Activated naive CD8-positive, alpha-beta T cell treated with anti-CD3 and anti-CD28 coated beads for 36 hours (primary cell): ENCODE measurements at places on chromosomes 6 and 20.

GRCh38 chr6:89834884-89835792, 5.5 kb downstream of the CASP8AP2 start:
- DNase-seq: peak; percentile 42

- no peak for DNase-seq
Observed at GRCh38 chr20:19652591-19653026, 105.4 kb upstream of the RIN2 start.

GRCh38 chr20:31722257-31723068, at the start of gene BCL2L1:
Gene BCL2L1 (minus strand): TSS chr20:31722868. CDS start chr20:31722218, 650 bp downstream.
- peak; percentile 83 for DNase-seq

DNA sequence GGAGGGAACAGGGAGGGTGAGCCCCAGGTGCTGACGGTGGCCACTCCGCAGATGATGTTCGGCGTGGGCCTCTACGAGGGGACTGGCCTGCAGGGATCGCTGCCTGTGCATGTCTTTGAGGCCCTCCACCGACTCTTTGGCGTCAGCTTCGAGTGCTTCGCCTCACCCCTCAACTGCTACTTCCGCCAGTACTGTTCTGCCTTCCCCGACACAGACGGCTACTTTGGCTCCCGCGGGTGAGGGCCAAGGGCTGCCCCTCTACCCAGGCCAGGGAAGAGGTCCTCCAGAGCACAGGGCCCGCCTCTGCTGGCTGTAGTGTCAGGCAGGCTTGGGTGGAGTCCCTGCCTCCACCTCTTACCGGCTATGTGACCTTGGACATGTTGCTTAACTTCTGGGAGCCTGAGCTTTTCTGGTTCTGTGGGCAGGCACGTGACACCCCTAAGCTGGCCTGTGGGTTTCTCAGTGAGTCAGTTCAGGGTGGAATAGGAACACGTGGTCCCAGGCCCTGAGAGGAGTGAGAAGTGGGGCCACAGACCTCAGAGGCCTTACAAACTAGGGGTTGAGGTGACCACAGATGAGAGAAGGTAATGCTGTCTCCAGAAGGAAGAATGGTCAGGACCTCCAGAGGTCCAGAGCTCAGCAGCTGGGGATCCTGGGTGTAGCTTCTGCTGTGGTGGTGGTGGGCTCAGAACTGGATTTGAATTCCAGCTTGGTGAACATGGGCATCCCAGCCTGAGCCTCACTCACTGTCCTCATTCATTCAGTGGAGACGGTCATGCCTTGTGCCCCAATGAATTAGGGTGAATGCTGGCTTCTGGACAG, 11.9 kb downstream of the PCIF1 start:
- no peak for DNase-seq

DNA sequence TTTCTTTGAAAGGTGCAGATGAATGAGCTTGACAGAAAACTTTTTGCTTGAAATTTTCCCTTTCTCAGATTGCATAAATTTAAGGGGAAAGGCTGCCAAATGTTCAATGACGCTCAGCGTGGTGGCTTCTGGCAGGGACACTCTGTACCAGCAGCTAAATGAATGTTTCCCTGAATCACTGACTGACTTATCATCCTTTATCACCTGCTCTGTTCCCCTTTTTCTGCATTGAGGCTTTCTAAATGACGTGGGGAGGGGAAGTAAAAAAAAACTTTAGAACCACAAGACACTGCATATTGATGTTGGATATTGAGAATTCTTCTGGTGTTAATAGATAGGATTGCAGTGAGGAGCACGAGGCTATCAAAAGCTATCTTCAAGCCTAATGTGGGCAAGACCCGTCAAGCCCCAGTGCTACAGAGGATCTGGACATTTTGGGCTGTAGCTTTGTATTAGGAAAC, 46.9 kb upstream of the ENPP5 start:
- DNase-seq: no peak

GRCh38 chr20:48463096-48463720, 364.6 kb downstream of the PREX1 start:
- DNase-seq: no peak

- no peak for DNase-seq
Observed at GRCh38 chr6:81562169-81562568, 190.3 kb downstream of the TENT5A start.

DNA sequence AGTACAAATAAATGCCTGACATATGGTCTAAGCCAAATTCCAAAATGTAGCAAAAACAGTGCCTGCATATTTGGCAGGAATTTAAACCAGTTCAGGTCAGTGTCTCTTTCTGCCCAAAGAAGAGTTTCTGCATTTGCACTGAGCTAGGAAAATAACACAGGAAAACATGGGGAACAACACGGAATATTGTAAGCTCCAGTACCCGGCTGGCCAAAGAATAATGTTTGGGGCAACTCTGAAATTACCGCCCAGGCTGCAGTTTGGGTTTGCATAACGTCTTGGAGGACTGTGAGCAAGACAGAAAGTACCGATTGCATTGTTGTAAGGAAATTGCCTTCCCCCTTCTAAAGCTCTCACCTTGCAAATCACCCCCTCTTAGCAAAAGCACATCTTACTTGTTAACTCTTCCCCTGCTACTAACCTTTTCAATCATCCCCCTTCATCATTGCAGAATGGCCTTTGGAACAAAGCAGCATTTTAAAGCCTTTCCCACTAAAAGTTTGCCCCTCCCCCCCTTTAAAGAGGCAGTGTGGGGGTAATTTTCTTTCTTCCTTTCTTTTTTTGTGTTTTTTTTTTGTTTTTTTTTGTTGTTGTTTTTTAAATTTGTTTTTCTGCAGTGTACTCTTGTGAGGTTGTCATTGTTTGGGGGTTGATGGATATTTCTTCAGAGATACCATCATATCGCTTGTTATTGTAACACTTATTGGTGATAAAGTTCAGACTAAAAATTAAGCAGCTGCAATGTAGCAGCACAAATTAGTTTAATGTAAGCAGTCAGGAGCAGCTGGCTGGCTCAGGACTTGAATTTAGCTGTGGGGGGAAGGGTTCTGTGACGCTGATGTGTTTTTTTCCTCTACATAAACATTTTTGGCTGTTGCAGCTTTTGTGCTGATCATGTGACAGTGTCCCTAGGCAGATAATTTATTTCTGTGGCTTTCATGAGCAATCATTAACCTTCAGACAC, 100.0 kb upstream of the CITED2 start:
- DNase-seq: no peak

DNA sequence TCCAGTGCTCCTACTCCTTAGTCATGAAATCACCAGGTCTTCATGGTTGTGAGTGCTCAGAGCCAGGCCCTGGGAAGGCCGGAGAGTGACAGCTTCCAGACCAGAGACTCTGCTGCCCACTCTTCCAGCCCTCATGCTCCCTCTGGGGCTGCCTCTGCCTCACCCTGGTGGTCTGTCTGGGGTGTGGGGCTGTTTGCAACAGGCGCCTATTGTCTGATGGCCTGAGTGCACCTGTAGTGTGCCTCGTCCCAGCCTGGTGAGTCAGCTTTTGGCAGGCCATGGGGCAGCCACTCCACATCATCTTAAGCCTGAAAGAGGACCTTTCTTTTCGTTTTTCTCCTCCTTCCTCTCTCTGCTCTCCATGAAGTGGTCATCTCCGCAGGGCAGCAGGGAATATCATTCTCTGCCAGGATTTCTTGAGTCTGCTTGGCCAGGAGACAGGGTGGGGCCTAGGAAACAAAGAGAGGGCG, 173.8 kb downstream of the VEGFA start:
- DNase-seq: no peak

GRCh38 chr6:41836660-41837052, 49.2 kb downstream of the TOMM6 start:
- DNase-seq: no peak

DNA sequence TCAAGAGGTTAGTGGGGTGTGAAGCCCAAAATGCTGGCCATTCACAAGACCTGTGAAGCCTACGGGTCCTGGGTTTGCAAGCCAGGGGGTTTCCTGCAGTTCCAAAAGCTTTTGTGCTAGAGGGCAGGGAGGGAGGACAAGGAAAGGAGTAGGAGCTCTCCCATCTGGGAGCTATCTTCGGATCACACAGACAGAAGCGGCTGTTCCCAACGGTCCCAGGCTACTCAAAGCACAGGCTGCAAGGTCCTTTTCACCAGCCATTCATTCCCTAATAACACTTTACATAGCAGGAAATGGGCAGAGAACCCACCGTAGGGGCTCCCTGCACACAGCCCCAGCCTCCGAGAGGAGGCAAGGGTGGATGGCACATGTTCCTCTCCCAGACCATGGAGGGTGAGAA, 296.9 kb downstream of the FOXC1 start:
- no peak for DNase-seq

GRCh38 chr6:42440778-42441696, 10.7 kb downstream of the TRERF1 start:
- no peak for DNase-seq

GRCh38 chr20:53980031-53980465, 90.3 kb downstream of the BCAS1 start:
- DNase-seq: no peak

GRCh38 chr20:23129266-23129665, 43.1 kb upstream of the CD93 start:
- DNase-seq: no peak

DNA sequence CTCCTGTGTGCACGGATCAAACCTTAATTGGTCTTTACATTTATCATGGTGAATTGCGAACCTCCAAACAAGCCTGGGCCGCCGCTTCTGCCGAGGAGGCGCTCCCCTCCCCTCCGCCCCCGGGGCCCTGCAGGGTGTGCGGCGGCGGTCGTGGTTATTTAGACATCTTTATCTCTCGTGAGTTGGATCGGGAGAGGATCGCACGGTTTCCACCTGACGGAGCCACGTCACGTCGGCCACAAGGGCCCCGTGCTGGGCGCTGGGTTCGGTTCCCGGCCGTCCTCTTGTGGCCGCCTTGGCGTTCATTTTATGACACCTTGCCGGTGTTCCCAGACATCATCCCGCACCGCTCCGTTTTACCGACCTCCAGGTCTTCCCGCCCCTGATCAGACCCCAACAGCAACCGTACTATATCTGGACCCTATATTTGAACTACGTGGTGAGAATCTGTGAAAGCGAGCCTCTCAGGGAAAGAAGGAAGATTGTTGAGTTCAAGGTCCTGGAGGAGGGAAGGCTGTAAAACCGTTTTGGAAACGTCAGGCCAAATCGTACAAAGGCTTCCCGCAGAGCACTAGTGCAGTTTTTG, 1.3 kb upstream of the CNR1 start:
- DNase-seq: peak; percentile 16

GRCh38 chr6:169398342-169399105, 144.9 kb upstream of the THBS2 start:
- DNase-seq: no peak

DNA sequence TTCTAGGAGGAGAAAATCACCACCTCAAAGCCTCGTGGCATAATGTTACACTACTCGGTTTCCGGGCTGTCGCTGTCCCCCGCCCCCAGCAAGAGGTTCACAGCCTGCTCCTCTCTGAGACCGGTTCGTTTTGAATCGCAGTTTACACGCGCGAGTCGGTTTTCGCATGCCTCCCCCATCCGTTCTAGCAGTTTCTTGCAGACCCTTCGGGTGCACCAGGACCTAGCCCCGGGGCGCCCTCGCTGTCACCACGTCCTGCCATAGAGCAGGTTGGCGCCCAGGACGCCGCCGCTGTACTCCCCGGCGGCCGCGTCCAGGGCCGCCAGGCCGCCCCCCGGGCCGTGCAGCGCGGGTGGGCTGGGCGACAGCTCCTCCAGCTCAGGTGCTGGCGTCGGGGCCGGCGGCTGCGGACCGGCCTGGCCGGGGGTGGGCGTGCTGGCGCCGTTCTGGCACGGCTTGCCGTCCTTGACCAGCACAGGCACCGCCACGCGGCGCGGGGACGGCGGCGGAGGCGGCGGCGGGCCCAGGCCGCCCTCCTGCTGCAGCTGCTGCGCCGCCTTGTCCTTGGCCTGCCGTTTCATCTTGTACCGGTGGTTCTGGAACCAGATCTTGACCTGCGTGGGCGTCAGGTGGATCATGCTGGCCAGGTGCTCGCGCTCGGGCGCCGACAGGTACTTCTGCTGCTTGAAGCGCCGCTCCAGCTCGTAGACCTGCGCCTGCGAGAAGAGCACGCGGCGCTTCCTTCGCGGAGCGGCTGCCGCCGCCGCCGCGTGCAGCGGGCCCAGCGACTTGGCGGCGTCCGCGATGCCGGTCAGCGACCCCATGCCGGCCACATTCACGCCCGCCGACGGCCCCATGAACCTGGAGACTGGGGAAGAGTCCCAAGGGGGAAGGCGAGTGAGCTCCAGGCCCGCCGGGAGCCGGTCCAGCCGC, 1.4 kb downstream of the NKX2-4 start:
- peak; percentile 45 for DNase-seq

DNA sequence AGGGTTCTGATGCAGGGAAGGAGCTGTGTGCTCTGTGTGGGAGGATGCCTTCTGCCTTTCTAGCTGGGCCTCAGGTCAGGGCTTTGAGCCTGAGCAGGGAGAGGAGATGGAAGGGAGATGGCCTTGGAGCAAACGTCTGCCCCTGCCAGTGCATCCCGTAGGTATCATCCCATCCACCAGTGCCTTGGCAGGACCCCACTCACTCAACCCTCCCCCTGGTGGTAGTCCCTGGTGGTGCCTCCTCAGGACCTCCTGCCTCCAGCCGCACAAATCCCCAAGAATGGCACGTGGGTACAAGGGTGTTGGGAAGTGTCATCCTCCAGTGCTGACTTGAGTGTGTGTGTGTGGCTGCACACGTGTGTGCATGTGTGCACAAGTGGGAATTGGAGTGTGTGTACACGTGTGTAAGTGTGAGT, 23.1 kb upstream of the MICB start:
- DNase-seq: no peak

DNA sequence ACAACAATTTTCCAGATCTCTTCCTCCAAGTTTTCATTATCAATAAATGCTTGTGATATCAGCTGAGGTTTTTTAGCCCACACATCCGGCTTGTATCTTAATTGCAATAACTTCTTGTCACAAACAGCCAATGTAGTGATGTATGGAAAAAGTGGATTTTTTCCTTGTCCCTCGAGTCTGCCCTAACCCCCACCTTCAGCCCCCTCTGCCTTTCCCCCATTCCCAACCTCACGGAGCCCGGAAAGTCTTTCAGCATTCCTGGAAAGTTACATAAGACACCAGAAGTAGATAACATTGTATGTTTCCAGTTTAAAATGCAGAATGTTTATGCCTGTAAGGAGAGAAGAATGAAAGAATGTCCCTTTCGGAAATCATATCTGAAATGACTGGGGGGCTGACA, 179.2 kb upstream of the PHACTR1 start:
- DNase-seq: no peak

GRCh38 chr6:14462566-14462965, 345.0 kb downstream of the CD83 start:
- DNase-seq: no peak

GRCh38 chr6:81772741-81773140, 20.3 kb upstream of the TENT5A start:
- DNase-seq: peak; percentile 24

DNA sequence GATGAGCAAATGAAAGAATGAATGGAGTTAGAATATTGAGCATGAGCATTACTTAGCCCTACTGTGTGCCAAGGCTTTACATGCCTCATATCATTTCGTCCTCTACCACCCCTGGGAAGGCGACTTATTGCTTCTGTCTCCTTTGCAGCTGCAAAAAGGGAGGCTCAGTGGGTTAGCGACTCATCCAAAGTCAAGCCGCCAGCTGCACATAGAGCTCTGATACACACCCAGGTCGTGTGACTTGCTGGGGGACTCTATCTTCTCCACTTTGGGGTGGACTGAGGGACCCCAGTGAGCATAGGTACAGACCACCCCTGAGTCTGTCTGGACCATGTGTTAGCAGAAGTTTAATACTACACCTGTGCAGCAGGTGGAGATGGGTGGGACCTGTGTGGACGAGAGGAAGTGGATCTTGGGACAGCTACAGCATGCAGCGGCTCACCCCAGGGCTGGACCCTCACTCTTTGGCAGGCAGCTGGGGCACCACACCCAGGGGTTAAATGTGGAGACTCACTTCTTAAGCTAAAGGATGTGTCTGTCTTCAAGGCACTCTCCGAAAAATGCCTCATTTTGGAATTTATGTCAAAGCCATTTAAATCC, 36.2 kb upstream of the ANGPT4 start:
- no peak for DNase-seq

- no peak for DNase-seq
Observed at GRCh38 chr20:17873410-17874270, 95.0 kb downstream of the SNX5 start.
